Kidney tubule cell (primary cell): ENCODE measurements at places on chromosomes 2 and 18.

- no peak for DNase-seq
Measured at GRCh38 chr18:59569390-59569791, 127.8 kb downstream of the CCBE1 start.

DNA sequence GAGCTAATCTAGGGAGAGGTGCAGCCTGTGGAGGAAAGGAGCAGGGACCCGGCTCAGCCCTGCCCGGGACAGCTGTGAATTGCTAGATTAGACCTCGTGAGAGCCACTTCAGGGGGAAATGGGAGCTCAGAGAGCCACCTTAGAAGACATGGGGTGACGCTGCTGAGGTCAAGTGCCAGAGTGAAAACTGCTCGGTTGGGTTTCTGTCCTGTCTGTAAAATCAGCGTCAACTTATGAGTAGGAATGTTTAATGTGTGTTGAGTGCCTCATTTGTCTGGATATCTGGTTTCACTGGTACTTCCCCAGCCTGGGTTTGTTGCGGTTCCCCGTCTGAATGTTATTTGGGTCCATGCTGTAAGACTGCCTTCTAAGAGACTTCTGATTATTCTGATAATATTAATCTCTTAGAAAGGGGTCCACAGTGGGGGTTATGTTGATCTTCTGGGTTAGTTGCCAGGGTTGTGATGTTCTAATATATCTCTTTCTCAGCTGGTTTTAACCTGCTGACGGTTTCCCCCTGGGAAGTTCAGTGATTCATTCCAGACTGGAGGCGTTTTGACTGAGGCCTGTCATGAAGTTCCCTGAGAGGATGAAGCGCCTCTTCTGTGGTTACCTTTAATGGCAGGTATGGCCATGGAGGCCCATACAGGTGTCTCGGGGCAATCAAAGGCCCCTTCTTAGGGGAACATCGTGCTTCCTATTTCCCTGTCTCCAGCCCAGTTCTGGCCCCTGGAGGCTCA lies 175.9 kb downstream of the SH3RF3 start:
- DNase-seq: no peak

- DNase-seq: no peak
Measured at GRCh38 chr2:3262437-3263388, 114.9 kb downstream of the EIPR1 start.

DNA sequence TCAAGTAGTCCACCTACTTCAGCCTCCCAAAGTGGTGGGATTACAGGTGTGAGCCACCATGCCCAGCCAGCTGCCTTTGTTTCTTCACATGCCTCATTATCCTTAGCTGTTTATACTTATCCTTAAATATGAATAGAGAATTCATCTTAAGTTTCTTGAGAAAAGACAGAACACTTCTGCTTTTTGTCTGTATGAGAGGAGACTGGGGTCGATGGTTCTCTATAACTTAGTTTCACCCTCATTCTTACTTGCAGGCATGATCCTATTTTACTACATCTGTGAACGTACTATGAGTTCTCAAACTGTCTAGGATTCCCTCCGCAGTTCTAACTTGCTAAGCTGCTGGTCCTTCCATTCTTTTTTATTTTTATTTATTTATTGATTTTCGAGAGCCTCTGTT lies 20.4 kb downstream of the PPM1B start:
- no peak for DNase-seq

GRCh38 chr2:160836755-160837154 lies 323.5 kb upstream of the TANK start:
- peak; percentile 81 for DNase-seq
